OCI-LY7 (cell line): ENCODE measurements at places on chromosomes 6 and 20. TPM values are rescaled to one million over a fixed set of nuclear protein-coding genes. Genes with fewer than 3 reads are reported as not detected.

The VGLL2 gene
- not detected in 2 replicates for total RNA-seq

DNA sequence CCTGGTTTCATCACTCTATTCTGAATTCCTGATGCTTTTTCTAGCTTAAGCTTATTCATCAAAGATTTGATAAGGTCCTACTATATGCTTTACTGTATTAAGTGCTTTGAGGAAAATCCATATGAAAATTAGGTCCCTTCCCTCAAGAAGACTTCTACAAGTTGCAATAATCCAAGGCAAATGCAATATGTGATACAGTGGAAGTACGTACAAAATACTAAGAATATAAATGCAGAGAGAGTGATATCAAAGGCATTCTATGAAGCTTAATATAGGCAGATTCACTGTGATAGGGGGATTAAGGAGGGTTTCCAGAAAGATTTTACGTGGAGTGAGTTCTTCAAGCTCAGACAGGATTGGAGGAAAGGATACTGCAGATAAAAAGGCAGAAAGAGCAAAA, 142.1 kb downstream of the C6orf118 start:
- DNase-seq, result no peak

The TNXB gene
- total RNA-seq, result 9.2 and 10.5 TPM in 2 replicates

GRCh38 chr6:143223895-143224294, 163.2 kb downstream of the AIG1 start:
- DNase-seq, result no peak

DNA sequence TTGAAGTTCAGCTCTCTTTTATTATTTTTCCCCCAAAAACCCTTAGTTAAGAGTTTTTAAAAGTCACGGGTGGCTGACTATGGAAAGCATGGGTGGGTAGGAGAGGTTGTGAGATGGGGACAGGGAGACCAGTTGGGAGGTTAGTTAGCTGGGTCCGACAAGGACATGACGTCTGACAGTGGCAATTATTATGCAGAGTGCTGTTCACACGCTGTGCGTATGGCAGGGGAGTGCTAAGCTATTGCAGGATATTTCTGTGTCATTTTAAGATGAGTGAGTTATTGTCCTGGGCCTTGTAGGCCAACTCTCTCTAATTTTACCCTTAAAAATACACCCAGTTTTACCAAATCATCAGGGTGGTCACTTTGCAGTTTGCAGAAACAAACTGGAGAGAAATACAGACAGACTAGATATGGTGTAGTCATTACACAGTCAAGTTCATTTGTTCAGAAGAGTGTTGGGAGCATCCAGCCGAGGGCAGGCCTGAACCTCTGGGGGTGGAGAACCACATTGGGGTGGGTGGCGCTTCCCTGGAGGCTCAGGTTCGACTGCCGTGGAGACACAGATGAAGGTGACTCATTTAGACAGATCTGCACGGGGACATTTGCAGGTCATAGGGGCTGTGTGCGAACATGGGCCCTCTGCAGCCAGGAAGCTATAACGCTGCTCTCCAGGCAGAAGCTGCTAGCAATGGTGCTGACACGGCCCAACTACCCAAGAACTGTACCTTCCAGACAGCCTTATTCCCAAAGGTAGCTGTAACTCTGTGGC, 307.6 kb downstream of the QKI start:
- no peak for DNase-seq

The AMD1 gene
- 76.9 and 90.0 TPM in 2 replicates for total RNA-seq

The TRAPPC3L gene
- total RNA-seq, result not detected in 2 replicates

DNA sequence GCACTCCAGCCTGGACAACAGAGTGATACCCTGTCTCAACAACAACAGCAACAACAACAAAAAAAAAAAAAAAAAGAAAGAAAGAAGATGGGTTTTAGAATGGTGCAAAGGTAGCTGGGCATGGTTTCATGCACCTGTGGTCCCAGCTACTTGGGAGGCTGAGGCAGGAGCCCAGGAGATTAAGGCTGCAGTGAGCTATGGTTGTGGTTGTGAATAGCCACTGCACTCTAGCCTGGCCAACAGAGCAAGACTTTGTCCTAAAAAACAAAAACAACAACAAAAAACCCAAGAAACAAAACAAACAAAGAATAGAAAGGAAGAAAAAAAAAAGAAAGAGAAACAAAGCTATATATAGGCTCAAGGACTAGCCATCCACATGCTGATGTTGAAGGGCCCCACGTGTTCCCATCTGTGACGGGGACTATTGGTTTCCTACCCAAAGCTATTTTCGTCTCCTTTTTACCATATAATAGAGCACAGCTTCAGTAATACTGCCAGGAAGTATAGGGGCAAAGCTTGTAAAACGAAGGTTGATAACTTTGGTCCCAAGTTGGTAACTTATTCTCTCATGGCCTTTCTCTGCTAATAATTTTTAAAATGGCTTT, 7.9 kb upstream of the EEF1E1 start:
- DNase-seq, result no peak

GRCh38 chr6:152360034-152360433, 277.1 kb downstream of the SYNE1 start:
- no peak for DNase-seq

The SLC32A1 gene
- not detected in 2 replicates for total RNA-seq

DNA sequence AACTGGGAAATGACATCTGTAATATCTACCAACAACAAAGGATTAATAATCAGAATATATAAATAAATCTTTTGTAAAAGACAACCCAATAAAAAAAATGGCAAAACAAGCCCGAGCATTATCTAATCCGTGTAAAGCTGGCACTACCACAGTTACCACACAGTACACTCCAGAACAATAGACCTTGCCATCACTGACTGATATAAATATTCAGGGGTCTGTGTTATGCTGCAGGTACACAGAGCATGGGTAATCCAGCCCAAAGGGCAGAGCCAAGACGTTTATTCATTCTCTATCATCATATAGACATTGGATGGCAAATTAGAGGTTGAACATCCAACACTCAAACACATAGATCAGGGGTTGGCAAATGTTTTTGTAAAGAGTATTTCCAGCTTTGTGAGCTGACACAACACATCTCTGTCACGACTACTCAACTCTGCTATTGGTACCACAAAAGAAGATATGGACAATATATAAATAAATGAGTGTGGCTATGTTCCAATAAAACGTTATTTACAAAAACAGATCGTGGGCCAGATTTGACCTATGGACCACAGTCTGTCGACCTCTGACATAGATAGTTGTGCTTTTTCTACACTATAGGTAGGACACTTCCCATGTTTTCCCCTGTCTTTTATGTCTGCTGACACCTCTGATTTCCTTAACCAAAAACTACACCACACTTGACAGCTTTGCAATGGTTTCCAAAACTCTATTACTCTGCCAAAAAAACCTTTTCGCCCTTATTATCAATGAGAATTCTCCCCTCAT, 4.5 kb downstream of the NCOA6 start:
- DNase-seq, result no peak

The NELFE gene
- 76.1 and 77.8 TPM in 2 replicates for total RNA-seq

DNA sequence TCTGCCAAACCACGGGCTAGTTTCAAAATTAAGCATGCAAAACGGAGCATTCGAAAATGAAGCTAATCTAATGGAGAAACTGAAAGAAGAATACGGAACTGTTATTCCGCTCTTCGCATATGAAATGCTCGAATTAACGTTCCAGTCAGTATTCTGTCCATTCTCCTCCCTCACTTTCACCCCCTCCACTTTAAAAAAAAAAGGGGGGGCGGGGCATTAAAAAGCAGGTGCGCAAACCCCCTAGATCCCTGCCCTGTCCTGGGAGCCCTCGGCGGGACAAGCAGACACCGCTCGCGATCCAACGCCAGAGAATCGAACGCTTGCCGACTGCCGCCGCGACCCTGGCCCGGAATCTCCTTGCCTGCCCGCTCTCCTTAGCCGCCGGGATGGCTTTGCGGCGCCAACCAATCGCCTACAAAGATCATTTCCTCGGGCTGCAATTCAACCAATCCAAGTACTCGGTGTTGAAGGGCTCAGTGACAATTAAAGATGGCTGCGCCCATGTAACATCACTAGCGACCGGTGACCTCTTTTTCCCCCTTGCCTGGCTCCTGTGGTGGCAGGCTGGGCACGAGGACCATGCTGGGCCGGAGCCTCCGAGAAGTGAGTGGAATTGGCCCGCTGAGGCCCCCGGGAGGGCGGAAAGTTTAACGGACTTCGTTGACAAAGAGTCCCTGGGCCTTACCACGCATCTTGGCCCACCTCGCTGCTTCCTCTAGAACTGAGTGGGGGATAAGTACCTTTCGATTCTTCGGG, at the start of the genes QRSL1 and RTN4IP1:
Gene QRSL1, plus strand, starts transcription at position 476 of the 756 bp plus-strand sequence. Its CDS starts 104 bp downstream, at position 580.
Gene RTN4IP1, minus strand, starts transcription at position 396 of the 756 bp plus-strand sequence. CDS start 477 bp downstream, outside the sequence.
- DNase-seq, result peak; percentile 95

GRCh38 chr6:42313941-42314570, 96.4 kb upstream of the MRPS10 start:
- DNase-seq, result no peak

The CRISP3 gene
- not detected in 2 replicates for total RNA-seq
